ENCODE measurements at places on chromosomes 11 and 22.

DNA sequence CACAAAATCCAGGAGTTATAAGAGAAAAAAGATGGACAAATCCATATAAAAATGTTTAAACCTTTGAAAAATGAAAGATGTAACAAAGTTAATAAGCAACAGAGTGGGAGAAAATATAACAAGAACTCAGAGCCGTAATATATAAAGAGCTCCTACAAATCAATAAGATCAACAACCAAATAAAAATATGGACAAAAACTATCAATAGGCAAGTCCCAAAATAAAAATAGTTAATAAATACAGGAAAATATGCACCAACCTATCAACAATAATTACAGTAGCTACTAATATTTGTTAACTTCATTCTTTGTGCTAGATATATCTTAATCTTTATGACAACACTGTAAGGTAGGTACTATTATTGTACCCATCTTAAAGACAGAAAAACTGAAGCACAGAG lies 2.8 kb downstream of the CARD10 start:
- DNase-seq = no peak

DNA sequence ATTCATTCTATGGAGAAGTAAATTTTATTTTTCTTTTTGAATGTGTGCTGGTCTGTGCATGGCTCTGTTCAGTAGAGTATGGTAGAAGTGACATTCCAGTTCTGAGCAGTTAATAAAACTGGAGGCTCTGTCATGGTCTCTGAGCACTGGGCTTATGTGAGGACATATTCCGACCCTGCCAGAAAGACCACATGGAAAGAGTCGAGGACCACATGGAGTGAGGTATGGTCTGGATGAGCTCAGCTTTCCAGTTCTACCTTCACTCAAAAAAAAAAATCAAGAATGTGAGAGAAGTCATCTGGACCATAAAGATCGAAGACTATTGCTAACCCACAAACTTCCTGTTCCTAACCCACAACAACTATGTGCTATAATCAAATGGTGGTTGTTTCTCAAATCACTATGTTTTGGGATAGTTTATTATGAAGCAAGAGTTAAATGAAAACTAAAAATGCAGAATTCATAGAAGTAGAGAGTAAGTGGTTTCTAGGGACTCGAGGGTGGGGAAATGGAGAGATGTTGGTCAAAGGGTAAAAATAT lies 534.2 kb upstream of the ANO5 start:
- no peak for DNase-seq

GRCh38 chr11:3833449-3833848 lies 7.3 kb downstream of the RHOG start:
- no peak for DNase-seq

GRCh38 chr11:132332521-132332920 lies 962.1 kb downstream of the NTM start:
- DNase-seq = no peak

- no peak for DNase-seq
Measured at GRCh38 chr22:41913040-41913719, 1.7 kb downstream of the SHISA8 start.

GRCh38 chr11:44711113-44711786 lies 15.5 kb upstream of the TSPAN18 start:
- no peak for DNase-seq

DNA sequence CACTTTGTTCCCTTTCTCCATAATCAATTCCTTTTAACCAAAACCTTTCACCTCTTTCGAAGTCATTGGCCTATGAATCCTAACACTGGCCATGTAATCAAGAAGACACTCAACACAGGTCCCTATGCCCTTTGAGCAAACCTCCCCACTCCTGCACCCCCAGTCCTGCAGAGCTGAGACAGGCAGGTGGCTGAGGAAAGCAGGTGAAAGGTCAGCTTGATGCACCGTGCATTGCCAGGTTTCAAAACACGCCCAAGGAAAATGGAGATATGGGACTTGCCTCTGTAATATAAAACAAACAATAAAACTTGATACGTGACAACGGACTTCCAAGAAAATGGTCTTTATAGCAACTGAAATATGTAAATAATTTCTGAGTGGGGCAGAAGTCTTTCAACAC lies 10.6 kb downstream of the CPT1A start:
- no peak for DNase-seq

- DNase-seq = no peak
Measured at GRCh38 chr11:39462506-39462905, 1996.9 kb downstream of the LRRC4C start.

DNA sequence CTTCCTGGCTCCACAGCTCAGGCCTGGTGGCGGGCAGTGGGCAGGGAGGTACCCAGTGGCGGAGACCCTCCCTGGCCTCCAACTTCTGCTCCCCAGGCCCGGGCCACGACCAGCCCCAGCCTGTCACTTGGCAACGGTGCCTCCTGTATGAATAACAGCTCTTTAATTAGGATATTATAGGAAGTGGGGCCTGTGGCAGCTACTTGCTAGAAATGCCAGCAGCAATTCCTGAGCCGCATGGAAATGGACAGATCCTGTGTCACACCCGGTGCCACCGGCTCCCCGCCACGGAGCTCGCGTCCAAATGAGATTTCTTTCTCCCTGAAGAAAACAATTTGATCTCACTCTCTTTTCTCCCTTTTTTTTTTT lies 104.5 kb downstream of the CHST1 start:
- DNase-seq = no peak

DNA sequence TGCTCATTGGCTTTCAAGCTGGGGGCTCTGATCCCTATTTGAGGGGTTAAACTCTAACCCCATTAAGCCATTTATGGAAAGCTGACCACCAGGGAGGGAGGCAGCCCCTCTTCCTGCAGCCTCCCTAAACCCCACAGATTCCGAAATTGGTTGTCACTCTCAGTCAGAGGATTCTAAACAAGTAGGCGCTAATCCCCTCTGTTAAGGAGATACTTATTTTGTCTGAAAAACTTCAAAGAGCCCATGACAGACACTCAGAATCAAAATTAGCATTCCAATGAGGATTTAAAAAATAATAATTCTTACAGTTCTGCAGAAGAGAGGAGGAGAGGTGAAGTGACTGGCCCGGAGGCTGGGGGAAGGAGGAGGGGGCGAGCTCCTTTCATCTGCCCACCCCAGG lies 69.7 kb upstream of the LMO1 start:
- no peak for DNase-seq

- peak; percentile 61 for DNase-seq
Measured at GRCh38 chr11:72443016-72443415, 8.7 kb upstream of the CLPB start.

- peak; percentile 57 for DNase-seq
Measured at GRCh38 chr11:121596195-121597155, 143.7 kb upstream of the SORL1-AS1 start.

DNA sequence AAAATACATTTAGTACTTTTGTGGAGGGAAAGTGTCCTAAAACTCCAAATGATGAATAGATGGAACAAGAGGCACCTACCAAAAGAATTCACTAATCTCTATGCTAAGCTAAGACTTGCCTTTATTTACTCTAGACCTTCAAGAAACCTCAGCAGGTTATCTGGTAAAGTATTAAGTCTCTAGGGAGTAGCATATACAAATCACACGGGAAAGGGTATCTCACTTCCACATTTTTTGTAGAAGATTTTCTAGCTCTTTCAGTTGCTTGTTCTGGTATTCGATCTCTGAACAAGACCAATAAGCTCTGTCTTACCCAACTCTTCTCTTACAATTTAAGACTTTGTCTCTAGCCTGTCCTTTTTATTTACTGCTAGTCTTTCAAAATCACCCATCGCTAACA lies 18.1 kb upstream of the CADM1 start:
- DNase-seq = no peak

- DNase-seq = no peak
Measured at GRCh38 chr22:46993633-46994032, 231.2 kb downstream of the TBC1D22A start.

DNA sequence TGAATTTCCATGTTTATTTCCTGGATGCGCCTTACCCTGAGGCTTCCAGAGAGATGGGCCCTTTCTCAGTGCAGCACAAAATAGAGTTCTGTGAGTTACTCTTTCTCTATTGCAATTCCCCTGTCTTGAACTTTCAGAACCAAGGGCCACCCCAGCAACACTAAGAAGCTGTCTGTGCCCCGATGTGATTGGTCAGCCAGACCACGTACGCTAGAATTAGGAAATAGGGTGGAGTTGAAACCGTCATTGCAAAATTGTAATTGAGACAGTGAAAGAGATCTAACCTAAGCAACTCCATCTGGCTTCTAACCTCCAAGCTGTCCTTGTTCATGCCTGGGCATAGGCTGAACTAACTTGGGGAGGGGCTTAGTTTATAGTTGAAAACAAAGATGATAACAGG lies 981.3 kb downstream of the OPCML start:
- no peak for DNase-seq

- DNase-seq = peak; percentile 75
Measured at GRCh38 chr22:23826510-23827350, 12.1 kb downstream of the DERL3 start.

GRCh38 chr11:47278058-47278457 lies 8.1 kb downstream of the MADD start:
- DNase-seq = no peak

GRCh38 chr11:64553554-64554201 lies 37.3 kb upstream of the SLC22A12 start:
- DNase-seq = peak; percentile 46

DNA sequence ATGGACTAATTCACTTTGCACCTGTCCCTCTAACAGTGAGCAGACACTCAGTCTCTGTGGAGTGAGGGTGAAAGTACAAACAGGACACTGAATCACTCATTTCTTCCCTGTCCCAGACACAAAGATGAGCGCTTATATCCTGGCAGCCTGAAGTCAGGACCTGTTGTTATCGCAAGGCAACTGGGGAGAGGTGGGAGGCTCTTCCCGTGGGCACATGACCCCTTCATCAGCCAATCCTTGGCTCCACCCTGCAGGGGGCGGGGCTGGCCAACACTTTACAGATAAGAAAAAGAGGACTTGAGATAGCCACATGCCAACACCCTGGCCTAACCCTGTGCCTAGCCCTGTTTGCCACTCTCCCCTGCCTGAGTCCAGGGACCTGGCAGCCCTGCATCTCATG lies 29.5 kb upstream of the TESMIN start:
- no peak for DNase-seq

- peak; percentile 73 for DNase-seq
Measured at GRCh38 chr11:76577226-76577920, 93.2 kb downstream of the LRRC32 start.

DNA sequence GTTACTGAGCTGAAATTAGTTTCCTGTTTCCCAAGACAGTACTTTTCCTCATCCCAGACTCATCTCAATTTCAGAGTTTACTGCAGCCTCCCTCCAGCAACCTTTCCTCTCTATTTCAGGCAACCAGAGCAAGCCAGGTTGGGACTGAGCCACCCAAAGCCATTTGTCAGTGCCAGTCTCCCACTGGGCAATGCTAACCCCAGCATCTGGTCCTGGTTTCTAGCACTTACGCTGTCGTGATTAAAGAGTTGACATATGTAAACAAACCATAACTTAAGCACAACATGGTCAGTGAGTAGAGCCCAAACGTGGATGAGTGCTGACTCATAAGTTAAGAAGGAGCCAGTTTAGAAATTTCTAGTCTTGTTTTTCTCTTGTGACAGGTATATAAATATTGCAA lies 119.6 kb upstream of the BLID start:
- peak; percentile 98 for DNase-seq

- DNase-seq = no peak
Measured at GRCh38 chr11:12113294-12113693, 2.9 kb downstream of the MICAL2 start.

DNA sequence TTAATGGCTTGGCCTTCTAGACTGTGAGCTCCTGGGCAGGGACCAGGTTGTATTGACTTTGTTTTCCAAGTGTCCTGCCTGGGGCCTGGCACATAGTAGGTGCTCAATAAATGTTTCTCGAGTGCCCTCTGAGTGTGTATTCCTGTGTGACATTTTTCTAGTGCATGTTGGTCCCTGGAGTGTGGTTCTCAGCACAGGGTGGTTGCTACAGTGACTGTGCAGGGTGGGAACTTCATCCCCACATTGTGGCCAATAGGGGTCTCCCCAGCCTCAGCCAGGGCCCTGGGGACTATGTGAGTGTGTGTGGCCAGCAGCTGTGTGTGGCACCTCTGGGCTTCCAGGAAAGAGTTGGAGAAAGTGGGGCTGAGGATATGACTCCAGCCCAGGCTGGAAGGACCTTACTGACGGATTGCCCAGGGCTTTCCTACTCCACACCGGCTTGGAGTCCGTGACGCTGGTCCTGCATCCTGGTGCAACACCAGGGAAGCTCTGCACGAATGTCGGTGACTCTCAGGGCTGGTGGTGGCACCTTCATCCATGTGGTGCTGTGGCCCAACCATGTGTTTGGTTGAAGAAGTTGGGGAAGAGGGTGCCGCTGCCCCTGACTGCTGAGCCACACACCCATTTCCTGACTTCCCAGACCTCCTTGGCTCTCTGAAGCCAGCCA lies 9.0 kb upstream of the MARK2 start:
- no peak for DNase-seq

Measured in AG10803 (cell line).